ENCODE measurements at places on chromosomes 1 and 21.

GRCh38 chr1:33314416-33314815 lies 6.5 kb downstream of the A3GALT2 start:
- no peak for DNase-seq

- DNase-seq: no peak
These were observed 112.9 kb downstream of the DAB1 start for GRCh38 chr1:57311006-57311405.

GRCh38 chr1:247829656-247830055 lies 5.7 kb upstream of the OR14A16 start:
- no peak for DNase-seq

- no peak for DNase-seq
These were observed 23.6 kb upstream of the DDX59 start for GRCh38 chr1:200693327-200693726.

DNA sequence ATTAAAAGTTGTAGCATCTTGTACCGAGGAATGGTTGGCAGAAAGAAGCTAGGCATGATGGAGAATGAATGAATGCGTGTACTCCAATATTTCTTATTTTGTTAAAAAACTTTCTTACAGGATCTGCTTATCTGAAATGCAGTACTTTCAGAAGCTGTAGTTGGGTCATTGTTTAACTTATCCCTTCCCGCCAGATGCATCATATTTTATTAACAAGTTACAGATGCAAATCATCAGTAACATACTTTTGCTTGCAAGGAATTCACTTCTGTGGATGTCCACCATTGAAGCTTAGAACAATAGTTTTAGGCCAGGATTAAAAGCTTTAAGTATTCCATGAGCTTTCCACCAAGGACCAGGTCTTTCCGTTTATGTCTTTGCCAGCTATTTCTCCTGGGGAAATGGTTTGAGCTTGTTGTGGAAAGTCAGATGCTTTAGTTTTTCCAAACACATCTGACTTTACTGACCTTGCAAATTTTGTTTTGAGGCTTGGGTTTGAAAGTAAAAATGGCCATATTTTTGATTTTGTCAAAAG lies 65.4 kb downstream of the PATJ start:
- DNase-seq: no peak

- DNase-seq: no peak
These were observed 39.9 kb downstream of the DIRAS3 start for GRCh38 chr1:68010543-68010942.

- peak; percentile 60 for DNase-seq
These were observed 126.2 kb downstream of the FGGY start for GRCh38 chr1:59422921-59423575.

DNA sequence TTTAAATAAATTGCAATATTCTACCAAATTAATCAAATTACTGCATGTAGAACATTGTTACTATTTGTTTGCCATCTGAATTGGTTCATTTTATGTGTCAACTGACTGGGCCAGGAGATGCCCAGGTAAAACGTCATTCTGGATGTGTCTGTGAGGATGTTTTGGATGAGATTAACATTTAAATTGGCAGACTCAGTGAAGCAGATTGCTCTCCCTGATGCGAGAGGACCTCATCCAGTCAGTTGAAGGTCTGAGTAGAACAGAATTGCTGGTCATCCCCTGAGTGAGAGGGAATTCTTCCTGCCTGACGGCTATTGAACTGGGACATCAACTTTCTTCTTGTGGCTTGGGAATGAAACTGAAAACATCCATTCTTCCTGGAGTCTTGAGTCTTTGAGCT lies 122.0 kb upstream of the GREM2 start:
- DNase-seq: no peak

GRCh38 chr21:25577424-25578055 lies 29.7 kb downstream of the MRPL39 start:
- DNase-seq: peak; percentile 14

DNA sequence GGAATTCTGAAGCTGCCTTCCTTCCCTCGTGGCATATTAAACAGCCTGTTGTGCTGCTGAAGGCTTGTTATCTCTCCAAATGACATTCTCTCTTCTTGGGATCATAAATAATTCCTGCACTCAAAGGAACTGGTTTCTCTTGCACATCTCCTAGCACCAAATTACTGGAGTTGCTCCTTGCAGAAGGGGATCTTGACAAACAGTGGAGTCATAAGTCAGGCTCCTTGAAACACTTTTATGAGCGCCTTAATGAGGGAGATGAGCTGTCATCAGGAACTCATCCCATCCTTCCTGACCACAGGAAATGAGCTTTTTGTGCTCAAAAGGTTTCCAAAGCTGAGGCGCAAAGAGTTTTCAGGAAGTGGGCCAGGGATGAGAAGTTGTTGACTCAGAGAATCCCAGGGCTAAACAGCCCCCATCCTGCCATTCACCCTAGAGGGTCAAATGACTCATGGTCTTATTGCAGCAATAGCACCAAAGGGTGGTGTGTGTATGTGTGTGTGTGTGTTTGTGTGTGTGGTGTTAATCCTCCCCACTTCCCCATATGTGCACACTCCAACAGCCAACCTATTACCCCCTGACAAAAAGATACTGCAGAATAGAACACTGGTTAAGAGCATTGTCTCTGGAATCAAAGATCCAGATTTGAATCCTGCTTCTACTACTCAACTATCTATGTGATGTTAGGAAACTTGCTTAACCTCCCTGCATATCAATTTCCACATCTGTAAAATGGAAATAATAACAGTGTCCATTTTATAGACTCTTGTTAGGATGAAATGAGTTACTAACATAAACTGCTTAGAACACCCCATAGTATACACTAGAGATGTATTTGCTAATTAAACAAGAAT lies 2.8 kb upstream of the PHC2 start:
- peak; percentile 99 for DNase-seq

DNA sequence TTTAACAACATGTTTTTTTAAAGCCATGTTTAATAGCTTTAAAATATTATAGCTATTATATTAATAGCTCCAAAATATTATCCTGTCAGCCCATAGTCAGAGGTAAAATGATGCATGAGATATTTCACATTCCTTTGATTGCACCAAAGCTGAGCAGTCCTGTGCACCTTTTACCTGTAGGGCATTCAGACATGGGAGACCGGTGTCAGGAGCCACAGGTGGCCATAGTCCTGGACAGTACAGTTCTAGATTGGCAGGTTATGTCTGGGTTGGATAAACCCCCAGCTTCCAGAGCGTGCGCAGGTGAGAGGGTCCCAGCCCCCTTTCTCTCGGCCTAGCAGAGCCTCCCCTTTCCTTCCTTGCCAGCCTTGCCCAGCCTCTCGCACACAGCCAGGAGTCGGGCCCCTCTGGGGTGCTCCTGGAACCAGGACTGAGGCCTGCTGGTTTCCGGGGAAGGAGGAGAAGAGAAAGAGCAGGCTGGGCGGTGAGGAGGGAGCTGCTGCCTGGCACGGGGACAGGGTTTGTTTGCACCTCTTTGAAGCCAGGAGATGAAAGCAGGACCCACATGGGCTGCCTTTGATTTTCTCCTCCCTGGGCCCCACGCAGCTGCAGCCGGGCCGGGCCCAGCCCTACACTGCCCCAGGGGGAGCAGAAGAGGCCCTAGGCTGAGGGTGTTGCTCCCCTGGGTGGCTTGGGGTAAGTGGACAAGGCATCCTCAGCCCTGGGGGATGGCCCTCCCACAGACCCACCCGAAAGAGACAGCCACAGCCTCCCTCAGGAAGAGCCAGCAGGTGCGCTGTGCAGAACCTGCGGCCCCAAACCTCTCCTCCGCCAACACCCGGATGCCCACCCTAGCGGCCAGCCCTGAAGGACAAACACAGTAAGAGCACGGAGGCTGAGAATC lies 75.2 kb upstream of the TARDBP start:
- DNase-seq: no peak

GRCh38 chr21:28714777-28715464 lies 277.8 kb downstream of the LTN1 start:
- DNase-seq: no peak

DNA sequence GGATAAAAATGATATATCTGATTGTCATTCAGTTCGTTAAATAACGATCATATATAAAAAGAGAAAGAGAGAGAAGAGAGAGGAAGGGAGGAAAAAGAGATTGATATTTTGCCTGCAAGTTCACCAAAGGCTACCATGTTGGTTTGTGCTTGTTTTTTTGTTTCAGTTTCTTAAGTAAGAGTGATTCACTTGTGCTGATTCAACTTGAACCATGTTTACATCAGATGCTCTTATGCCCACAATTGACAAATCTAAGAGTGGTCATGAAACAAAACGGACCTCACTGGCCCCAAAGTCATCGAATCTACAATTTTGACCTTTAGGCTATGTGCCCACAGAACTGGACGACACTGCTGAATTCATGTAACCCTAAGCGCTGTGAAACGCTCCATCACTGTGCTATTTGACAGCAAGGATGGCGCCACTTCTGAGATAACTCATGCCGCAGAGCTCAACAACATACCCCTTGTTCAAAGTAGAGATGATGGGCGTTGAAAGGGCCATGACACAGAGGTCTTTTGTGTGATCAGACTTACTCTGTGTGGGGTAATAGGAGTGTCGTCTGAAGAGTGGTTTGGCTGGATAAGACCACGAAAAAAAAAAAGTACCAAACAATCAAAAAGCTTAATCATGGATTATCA lies 481.4 kb downstream of the SETD4 start:
- DNase-seq: peak; percentile 62

DNA sequence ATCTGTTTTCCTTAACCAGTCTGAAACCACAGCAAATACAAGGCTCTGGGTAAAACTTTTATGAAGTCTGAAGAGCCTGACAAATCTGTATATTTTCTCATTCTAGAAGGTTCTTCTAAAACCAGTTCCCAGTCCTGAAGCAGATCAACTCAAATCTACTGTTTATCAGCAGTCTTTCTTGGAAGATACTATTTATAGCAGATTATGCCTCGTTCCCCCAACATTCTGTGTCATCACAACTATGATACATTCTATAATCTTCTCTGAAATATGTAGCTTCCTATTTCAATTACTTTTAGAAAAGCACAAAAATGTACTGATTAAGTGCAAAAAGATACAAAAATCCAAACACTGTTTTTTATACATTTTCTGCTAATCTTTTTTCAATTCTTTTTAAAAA lies 67.5 kb downstream of the NIBAN1 start:
- DNase-seq: peak; percentile 16

- DNase-seq: no peak
These were observed 26.3 kb downstream of the CLIC4 start for GRCh38 chr1:24771574-24771973.

DNA sequence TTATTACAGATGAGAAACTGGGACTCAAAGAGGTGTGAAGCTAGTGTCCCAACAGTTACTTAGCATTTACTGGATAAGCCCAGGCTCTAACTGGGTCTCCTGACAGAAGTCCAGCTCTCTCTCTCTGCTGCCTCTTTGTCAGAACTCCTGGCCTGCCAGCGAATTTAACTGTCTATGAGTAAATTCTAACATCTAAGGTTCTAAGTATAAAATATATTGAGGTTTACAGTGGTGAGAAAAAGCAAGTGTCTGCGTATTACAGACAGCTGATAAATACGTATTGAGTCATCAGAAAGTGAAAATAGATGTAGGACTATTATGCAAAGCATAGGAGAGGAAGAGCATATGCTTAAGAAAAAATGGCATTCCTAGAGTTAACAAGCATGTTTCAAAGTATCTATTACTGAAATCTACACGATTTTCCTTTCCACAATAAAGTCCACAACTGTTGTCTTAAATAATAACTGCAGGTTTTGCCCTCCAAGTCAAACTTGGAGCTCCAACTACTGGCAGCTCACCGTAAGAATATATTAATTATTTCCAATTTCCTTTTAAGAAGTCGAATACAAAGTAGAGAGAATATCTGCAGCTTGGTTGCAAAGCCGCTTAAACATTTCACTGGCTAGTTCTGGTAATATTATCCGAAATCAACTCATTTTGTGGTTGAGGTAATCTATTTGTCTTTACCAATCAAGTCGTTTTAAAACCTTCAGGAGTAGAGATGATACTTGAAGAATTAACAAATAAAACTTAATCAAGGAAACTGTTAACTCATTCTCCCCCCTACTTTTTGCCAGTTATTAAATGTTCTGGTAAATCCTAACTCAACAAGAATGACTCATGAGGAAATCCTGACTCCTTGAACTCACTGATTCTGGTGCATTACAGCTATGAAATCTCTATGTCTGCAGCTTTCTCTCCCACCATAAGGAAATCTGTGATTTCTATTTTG lies 1.4 kb upstream of the RGS2 start:
- DNase-seq: peak; percentile 79

DNA sequence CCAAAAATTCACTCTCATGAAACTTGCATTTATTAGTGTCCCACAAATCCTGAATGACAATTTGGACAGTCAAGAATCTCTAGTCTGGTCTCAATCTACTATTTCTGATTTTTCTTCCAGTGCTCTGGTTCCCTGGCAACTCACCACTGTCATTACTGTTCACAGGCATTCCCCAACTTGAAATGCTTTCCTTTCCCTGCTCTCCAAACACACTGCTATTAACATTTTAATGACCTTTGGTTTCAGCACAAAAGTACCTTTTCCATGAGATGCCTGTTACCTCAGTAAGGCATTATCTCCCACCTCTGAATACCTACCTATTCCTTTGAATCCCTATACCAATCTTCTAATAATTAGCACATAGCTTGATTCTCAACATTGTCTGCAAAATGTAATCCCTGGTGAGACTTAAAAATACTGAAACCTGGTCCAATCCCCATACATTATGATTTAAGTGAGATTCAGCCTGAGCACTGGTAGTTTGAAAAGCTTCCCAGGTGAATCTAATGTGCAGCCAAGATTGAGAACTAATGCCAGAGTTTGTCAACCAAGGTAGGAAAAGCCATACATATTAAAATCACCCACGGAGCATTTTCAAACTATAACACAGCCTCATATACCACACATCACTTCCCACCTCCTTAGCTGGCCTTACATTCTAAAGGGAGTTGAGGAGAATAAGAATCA lies 11.7 kb upstream of the ANGPTL3 start:
- DNase-seq: no peak

DNA sequence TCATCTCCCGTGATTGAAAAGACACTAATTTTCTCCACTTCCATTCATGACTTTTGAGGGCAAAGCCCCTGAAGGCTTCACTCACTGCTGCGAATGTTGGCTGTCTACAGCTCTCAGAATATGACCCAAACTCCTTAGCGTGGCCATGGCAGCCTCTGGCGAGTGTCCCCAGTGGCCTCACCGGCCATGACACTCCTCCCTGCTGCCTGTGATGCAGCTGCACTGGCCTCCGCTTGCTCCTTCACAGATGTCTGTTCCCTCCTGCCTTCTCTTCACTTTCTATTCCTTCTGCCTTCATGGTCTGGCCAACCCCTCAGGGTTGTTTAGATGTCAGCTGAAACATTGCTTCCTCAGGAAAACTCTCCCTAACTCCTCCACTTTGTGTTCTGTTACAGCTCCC lies 30.8 kb upstream of the PTPRF start:
- DNase-seq: no peak

GRCh38 chr1:185720633-185721272 lies 13.4 kb upstream of the HMCN1 start:
- DNase-seq: peak; percentile 32

GRCh38 chr21:16037421-16037955 lies 307.7 kb downstream of the USP25 start:
- DNase-seq: no peak

GRCh38 chr1:59814901-59815825 lies at the start of gene HOOK1:
Gene HOOK1 (plus strand): TSS chr1:59814949. CDS start chr1:59815118, 169 bp downstream.
- DNase-seq: no peak

GRCh38 chr1:200922406-200922805 lies 27.7 kb downstream of the INAVA start:
- no peak for DNase-seq

- DNase-seq: peak; percentile 24
These were observed 768 bp downstream of the EDARADD start for GRCh38 chr1:236394879-236395229.

Data from suppressor macrophage treated with lipopolysaccharide for 4 hours (primary cell).